Activated CD4-positive, alpha-beta T cell treated with anti-CD3 and anti-CD28 coated beads for 48 hours (primary cell): ENCODE measurements at places on chromosomes 12 and 14.
A peak's percentile ranks its signal among the peaks of the same experiment; 100 is the strongest.

GRCh38 chr14:65225299-65226159 is 123.2 kb upstream of the MAX start:
- no peak for DNase-seq

- DNase-seq: no peak
Measured at GRCh38 chr12:89427508-89428156, 75.3 kb upstream of the DUSP6 start.

- DNase-seq: no peak
Measured at GRCh38 chr14:59352961-59353360, 112.2 kb downstream of the GPR135 start.

- peak; percentile 82 for DNase-seq
Measured at GRCh38 chr12:69070319-69071090, 137.5 kb upstream of the CPM start.

GRCh38 chr14:73842201-73842600 is 9.4 kb upstream of the PTGR2 start:
- no peak for DNase-seq

GRCh38 chr14:72532686-72533454 is 361.0 kb downstream of the DPF3 start:
- no peak for DNase-seq

DNA sequence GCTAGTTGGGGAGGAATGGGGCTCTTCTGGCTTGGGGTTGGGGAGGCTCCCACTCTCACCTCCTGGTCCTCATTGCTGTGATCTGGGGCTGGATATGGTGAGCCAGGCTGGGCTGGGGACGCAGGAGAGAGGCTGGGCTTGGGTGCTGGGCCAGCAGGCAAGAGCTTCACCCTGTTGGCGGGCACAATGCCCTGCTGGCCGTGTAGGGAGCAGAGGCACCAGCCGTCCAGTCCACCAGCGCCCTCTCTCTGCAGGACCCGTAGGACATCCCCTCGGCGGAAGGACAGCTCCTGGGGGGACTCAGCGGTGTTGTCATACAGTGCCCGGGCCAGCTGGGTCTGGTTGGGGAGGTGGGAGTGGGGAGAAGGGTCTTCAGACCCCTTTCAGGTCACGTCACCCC is 4.5 kb downstream of the EFS start:
- DNase-seq: no peak

GRCh38 chr12:104850781-104851180 is 107.3 kb downstream of the SLC41A2 start:
- no peak for DNase-seq
